Esophagus squamous epithelium (tissue), 5 donors: ENCODE measurements at places on chromosomes 7 and 10. TPM values are rescaled to one million over a fixed set of nuclear protein-coding genes. Genes with fewer than 3 reads are reported as not detected.

Gene ADCYAP1R1
- total RNA-seq: 0.15 TPM

GRCh38 chr7:117791877-117792780 is 81.1 kb downstream of the CTTNBP2 start:
- DNase-seq: no peak

Gene ELN
- total RNA-seq: 182 TPM

Gene POLR2J2
- 1.5 TPM for total RNA-seq

GRCh38 chr7:78558566-78558965 is 760.0 kb downstream of the PHTF2 start:
- no peak for DNase-seq

Gene PTPN20
- 5.5 TPM for total RNA-seq

DNA sequence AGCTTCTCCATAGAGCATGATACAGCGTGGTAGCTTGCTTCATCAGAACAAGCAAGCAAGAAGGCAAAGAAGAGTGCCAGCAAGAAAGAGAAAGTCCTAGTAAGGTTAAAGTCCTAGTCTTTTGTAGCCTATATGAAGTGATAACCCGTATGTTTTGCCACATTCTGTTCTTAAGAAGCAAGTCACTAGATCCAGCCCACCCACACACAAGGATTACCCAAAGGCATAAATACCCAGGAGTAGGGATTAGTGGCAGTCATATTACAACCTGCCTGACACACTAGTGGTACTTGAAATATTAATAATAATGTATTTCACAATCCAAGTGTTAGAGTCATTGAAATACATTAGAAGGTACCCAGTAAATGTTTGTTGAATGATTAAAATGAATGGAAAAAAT is 285.5 kb downstream of the HPSE2 start:
- DNase-seq: no peak
